Naive thymus-derived CD8-positive, alpha-beta T cell (primary cell): ENCODE measurements at places on chromosomes 1 and 21.

DNA sequence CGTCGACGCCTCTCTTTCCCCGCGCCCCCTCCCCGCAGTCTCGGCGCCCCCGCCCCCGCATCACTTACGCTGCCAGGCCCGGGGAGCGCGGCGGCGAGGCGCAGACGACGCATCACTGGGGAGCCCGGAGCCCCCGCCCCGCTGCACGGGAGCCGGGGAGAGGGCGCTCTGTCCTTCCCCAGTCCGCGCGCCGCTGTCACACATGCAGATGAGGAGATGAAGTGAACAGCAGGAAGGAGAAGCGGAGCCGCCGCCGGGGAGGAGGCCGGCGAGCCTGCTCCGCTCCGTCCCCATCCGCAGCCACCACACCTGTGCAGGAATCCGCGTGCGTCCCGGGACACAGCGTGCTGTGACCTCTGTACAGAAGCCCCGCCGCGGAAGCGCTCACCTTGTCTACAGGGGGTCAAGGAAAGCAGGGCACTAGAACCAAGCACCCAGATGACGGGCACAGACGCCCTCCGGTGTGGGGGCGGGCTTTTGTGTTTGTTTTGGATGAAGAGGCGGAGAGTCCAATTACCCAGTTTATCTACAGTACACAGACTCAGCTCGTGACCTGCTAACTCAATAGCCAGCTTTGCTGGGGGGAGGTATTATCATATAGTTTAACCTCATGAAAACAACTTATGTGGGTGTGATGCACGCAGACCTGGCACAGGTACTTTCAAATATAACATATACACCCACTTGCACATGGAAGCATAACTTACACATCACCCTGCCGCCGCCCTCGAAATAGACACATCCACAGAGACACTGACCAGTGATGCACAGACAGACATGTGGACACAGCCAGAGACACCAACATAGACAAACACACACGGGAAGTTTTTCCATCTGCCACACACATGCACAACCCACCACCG is 12.4 kb downstream of the KLHDC8A start:
- peak; percentile 29 for DNase-seq

DNA sequence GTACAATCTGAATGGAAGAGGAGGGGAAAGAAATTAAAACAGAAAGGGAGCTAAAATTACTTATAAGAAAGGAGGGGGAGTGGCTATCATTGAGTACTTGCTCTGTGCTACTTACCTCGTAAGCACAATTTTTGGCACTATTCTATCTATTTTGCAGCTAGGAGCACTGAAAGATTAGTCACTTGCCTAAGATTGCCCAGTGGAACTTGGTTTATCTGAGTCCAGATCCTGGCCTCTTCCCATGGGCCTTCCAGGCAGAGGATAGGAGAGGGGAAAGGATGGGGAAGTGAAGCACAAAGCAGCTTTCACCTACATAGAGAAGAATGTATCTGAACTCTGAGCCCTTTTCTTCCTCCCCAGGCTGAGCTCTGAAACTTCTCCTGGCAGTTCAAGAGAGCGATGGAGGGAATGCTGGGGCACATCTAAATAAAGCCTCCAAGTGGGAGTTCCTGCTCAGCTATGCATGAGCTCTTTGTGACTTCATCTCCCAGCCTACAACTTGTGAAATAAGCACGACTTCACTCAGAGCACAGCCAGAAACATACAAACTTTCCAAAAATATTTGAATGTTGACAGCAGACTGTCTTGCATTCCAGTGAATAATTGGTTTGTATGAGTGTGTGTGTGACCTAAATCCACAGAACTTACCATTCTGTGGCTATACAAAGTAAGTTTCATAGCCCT is 29.4 kb downstream of the HMGB4 start:
- DNase-seq = no peak

DNA sequence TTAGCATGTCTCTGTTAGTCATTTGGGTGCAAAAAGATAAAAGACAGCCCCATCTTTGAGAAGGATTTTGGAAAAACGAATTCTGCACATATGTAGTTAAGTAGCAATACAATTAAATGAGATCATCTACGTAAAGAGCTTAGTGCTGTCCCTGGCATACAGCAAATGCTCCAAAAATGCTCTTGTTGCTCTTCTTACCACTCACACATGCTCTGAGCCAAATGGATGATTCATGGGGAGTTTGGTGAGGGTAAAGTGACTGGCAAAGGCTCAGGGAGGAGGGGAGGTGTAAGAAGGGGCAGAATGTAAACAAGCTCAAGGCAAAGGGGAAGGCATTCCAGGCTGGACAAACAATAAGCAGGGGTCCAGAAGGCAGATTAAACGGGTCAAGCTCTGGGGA is 191.9 kb downstream of the AK5 start:
- DNase-seq = no peak

DNA sequence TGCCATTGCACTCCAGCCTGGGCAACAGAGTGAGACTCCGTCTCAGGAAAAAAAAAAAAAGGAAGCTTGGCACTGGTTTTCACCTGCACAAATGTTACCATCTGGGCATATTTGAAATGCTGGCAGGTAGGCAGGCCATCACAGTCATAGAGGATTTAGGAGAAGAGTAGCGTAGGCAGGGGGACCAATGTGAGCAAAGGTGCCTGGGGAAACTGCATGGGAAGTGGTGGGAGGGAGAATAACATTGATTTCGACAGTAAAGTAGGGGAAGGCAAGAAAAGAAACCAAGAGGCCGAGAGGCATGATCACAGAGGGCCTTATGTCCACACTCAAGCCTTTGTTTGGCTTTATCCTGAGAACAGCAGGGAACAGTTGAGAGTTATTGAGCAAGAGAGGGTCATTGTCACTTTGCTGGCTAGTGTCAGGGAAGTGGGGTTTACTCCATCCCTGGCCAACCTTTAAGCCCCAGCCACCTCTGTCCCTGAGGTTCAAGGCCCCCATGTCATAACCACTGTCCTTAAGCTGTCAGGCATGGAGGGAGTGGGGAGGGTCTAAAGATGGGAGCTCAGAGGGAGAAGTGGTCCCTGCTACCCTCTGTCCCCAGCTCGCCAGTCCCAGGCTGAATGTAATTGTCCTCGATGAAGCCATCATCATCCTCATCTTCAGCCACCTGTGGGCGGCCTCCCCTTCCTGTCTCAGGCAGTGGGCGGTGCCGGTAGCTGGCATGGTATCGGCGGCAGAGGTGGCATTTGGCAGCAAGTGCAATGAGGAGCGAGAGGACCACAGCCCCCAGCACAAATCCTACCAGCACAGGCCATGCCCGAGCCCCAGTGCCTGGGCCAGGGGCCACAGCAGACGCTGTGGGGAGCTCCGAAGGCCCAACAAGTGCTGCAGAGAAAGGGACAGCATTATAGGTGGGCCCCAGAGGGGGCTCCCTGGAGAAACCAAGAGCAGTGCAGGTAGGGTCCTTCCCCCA is 2.9 kb downstream of the C1orf210 start:
- DNase-seq = no peak

- DNase-seq = no peak
Observed at GRCh38 chr21:39316729-39317128, 3.3 kb upstream of the BRWD1 start.

DNA sequence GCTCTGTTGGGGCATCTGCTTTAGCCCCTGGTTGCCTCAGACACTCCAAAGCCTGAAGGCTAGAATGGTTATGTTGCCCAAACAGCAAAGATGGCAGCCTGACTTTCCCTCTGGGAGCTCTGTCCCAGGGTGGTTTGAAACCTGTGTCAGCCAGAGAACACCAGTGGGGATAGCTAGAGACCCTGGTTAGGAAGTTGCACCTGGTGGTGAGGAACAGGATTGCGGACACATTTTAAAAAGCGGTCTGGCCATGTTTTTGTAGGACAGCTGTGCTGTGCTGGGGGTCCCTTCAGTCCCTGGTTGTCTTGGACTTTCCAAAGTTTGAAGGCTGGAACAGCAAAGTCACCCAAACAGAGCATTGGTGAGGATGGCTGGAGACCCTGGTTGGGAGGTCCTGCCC is 87.8 kb downstream of the DNM3 start:
- DNase-seq = no peak

DNA sequence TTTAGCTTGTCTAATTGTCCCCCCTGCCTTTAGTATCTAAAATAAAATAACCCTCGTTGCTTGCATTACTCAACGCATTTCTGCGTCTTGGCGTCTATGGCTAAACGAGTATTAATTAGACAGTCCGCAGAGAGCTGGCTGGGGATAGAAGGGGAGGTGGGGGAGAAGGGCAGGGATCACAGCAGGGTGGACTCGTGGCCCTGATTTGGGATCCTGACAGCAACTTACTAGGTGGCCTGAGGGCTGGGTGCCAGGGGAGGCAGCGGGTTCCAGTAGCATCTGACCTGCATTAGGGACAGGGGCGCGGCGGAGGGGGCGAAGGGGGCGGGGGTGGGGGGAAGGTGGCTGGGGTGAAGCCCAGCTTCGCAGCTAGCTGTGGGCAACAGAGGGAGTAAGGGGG is 1.1 kb upstream of the BACE2 start:
- DNase-seq = no peak

DNA sequence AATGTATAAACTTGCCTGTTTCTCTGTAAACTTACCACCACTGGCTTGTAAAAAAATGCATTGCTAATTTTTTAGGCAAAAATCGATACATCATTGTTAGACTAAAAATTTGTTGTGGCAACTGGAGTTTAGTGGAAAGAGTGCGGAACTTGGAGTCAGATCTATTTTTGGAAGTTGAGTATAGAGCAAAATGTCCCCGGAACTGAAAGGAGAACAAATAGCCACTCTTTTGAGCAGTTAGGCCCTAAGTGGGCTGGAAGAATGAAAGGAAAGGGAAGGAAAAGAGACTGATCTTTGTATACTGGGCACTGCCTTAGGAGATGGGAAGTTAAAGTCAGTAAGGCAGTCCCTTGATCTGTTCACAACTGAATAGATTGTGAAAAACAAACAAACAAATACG is 30.2 kb downstream of the OPTC start:
- DNase-seq = no peak

DNA sequence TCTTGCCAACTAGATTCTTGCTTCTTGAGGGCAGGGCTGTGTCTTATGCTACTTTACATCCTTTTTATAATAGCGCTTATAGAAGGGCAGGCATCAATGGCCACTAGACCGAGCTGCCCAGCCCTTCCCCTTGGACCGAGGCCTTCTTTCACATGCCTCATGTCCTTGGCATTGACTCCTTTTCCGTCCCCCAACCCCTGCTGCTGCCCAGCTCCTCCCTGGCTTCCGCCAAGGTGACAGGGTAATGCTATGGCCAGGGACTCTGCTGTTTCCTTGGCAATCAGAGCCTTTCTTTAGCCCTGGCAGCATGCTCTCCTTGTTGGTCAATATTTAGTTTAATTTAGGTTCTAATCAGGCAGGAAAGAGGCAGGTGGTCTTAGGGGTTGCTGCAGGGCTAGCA is 48.2 kb downstream of the DDX20 start:
- no peak for DNase-seq

DNA sequence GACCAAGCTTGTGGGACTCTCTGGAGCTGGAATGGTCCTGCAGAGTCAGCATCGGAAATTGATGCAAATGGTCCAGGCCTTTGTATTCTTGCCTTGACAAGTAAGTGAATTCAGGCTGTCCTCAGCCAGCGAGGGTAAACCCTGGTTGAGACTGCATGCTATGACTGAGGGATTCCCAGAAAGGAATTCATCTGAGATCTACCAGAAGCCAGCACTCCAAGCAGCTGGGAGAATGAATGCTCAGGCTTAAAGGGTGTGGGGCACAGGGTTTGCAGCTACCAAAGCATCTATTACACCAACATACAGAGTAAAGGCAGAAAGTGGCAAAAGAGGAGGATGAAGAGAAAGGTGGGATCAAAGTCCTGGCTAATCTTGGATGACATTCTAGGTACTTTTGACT is 257.0 kb upstream of the LYPLAL1 start:
- no peak for DNase-seq

DNA sequence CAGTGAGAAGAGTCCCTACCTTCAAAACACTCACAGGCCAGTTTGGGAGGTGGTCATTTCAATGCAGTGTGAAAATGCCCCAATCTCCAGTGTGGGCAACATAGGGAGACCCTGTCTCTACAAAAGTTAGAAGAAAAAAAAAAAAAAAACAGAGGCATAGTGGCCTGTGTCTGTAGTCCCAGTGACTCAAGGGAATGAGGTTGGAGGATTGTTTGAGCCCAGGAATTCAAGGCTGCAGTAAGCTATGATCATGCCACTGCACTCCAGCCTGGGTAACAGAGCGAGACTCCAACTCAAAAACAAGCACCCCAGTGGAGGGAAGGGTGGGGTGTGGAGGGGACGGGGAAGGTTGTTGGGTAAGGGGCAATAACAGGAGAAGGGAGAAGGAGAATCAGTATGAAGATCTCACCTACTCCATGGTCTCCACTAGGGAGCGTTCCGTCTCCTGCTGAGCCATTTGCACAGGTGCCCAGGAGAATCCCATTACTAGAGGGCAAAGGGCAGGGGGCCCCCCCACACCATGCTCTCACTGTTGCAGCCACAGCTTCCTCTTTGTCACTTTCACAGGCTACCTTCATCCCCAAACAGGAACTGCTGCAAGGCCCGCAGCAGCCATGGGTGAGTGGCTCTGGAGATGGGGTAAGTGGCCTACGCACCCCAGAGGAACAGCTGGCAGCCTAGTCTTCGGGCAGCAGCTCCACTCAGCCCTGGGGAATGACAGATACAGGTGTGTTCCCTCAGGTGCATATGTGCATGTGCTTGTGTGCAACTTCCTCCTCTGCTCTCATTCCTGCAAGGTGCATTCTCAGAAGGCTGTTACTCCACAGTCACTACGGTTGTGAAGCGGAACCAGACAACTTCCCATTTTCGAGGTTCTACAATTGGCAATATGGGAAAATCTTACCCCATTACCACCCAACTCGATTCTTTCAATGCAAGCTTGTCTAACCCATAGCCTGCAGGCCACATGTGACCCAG is 87.9 kb upstream of the LYST start:
- DNase-seq = peak; percentile 43
